ENCODE measurements at places on chromosomes 6 and 20.

- no peak for DNase-seq
These were observed 23.4 kb downstream of the FAM217A start for GRCh38 chr6:4055420-4056041.

DNA sequence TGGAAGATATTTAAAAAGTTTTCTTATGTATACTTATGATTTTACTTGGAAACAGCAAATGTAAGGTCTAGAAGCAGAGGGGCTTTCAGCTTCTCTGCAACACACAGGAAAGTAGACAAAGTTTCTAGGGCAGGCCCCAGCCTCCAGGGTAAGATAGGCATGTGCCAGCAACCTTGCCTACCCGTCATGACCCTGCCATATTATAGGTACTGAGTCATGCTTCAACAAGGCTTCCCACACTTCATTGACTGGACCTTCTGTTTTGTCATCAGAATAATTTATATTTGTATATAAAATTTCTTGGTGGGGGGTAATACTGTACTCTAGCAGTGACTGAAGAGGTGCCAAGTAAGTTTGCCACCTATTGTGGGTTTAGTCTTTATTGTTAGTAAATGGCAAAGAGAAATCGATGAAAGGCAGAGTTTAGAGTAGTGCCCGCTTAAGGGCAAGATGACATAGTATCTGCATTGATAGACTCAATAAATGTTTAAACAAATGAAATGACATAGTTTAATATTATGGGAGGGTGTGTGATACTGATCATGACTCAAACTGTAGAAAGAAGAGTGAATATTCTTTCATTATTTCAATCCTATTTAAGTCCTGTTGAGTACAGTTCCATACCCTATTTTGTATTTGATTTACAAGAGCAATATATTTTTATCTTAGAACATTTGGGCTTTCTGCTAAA is 95.6 kb downstream of the JARID2 start:
- no peak for DNase-seq

DNA sequence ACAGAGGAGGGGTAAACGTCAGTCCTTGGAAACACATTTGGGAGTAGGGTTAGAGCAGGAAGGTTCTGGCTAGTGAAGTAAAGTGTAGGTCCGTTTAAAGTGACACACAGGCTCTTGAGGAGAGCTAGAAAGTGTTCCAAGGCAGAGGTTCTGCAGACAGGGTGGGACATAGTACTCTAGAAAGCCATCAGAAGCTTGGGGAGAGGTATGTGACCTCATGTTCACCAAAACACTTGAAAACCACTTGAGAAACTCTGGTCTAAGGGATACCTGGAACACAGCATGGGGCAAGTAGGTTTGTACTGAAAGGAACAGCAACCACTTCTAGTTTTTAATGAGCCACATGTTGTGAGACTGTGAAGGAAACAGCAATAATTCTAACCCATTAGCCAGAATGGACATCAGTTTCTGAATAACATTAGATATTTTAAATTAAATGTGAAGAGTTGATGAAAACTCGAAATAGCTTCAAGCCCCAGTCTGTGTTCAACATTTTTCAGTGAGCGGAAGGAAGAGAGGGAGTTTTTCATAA is 49.0 kb downstream of the SOBP start:
- DNase-seq: no peak

DNA sequence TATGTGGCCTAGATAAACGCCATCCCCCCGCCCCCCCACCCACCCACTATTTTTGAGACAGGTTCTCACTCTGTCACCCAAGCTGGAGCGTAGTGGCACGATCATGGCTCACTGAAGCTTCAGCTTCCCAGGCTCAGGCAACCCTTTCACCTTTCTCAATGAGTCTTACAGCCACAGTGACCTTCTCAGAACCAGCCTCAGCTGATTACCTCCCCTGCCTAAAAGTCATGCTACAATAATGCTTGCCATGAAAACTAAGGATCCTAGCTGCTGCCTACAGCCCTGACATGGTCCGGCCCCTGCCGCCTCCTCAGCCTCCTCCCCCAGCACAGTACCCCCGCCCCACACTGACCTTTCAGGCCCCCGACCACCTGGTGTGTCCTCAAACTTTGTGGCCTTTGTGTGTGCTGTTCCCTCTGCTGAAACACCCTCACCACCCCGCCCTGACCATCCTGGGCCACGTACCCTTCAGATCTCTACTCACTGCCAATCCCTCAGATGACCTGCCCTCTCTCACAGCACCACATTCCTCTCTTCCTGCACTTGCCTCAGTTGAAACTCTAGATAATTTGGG is 31.3 kb downstream of the PNPLA1 start:
- DNase-seq: no peak

- no peak for DNase-seq
These were observed 75.9 kb downstream of the PLCG1 start for GRCh38 chr20:41213150-41213820.

GRCh38 chr20:32462900-32463641 is 104.9 kb downstream of the ASXL1 start:
- DNase-seq: no peak

DNA sequence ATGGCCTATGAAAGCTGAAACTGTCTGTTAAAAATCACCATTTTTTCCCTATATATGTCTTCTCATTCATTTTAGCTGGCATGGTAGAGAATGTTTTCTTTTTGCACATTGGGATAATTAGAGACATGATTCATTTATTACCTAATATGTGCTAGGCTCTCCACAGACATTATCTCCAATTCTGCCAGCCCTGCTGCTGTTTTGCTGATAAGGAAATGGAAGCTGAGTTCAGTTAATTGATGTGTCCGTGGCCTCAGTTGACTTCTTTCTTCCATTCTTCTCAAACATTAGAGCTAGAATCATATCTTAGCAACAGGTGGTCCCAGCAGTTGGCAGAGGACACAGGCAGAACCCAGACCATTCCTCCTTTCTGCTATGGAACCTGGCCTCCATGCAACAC is 644.1 kb upstream of the CITED2 start:
- DNase-seq: no peak

- no peak for DNase-seq
These were observed 590.9 kb upstream of the CITED2 start for GRCh38 chr6:139965393-139965792.

DNA sequence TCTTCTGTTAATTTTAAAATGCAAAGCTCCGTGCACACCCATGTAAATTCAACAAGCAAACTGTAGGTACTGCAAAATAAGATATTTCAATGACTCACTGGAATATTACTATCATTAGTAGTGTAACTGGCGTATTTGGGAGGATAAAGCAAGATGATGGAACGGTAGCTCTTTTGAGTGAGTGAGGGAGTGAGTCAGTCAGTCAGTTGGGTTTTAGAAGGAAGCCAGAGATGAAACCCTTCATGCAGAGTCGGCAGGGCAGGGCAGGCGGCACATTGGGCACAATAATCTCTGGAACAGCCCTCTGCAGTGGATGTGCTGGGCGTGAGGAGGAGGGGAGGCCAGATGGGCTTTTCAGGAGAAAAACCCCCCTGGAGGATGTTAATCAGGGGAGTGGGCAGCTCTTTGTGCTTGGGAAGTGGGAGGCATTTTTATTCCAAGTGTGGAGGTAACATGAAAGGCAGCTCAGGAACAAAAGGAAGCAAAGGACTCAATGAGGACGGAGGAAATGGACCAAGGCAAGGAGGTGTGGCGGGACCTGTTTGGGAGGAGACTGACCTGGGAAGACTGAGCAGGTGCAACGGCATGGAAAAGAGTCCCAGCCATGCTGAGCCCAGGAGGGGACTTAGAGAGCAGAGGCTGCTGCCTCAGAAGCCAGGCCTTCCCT is 171.2 kb downstream of the ZDHHC14 start:
- DNase-seq: no peak

DNA sequence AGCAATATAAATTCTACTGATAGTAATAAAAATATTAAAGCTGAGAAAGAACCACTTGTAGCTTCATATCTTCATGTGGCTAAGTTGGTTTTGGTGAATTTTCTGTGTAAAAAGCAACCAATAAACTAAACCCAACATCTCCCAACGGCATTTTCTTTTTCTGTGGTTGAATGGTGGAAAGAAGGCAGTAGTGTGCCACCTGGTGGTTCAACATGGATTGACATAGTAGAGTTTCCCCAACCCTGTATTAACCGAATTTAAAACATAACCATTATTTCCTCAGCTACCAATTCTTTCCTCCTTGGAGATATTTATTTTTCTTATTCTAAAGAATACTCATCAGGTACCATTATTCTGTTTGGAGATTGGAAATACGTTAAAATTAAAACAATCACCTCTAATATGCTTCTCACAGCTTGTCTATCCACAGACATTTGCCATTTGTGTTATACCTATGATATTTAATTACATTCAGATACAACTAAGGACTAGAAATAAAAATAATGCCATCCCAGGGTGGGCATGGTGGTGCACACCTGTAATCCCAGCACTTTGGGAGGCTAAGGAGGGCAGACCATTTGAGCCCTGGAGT is 117.1 kb upstream of the EEF1E1 start:
- DNase-seq: peak; percentile 8

DNA sequence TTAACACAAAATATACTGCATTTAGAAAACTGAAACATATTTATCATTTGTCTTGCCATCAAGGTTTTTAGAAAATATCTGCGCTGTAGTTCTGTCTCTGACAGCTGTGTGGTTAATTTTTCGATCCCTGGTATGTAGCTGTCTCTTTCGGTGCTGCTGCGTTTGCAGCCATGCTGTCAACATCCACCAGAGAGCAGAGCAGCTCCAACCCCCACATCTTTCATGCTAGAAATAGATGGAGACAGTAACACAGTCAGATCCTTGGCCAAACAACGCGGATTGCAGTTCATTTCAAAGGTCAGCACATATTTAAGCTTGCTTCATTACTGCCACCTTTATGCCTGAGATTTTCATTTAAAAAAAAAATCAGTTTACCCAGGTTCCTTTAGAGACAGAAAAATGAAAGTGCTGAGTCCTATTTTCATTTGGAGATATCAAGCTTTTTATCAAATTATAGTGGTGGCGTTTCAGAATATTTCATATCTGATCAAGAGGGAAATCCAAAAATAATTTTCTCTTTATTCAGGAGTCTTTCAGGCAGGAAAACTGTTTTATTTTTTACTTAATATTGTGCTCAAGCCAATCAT is 157.7 kb upstream of the MMS22L start:
- DNase-seq: no peak

- DNase-seq: no peak
These were observed 178.2 kb upstream of the CST7 start for GRCh38 chr20:24770628-24771541.

GRCh38 chr20:1186367-1186991 is 1.7 kb upstream of the TMEM74B start:
- DNase-seq: no peak

DNA sequence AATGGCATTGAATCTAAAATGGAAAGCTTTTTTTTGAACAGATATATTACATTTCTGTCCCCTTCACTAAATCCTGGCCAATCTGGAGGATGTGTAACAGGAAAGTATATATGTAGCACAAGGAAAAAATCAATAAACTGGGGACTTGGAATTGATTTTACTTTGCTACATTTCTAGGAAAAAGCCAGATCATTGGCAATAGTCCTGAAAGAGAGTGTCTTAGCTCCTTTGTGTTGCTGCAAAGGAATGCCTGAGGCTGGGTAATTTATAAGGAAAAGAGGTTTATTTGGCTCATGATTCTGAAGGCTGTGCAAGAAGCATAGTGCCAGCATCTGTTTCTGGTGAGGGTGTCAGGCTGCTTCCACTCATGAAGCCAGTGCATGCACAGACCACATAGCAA is 574.9 kb downstream of the HTR1B start:
- no peak for DNase-seq
